ENCODE measurements at places on chromosomes 7 and 10.
A peak's percentile ranks its signal among the peaks of the same experiment; 100 is the strongest.

- DNase-seq = no peak
These were observed 179.3 kb downstream of the ABCA13 start for GRCh38 chr7:48350515-48350914.

- no peak for DNase-seq
These were observed 339.7 kb downstream of the THSD7A start for GRCh38 chr7:11492307-11492706.

GRCh38 chr10:97597778-97598177, 8.3 kb downstream of the C10orf62 start:
- DNase-seq = no peak

DNA sequence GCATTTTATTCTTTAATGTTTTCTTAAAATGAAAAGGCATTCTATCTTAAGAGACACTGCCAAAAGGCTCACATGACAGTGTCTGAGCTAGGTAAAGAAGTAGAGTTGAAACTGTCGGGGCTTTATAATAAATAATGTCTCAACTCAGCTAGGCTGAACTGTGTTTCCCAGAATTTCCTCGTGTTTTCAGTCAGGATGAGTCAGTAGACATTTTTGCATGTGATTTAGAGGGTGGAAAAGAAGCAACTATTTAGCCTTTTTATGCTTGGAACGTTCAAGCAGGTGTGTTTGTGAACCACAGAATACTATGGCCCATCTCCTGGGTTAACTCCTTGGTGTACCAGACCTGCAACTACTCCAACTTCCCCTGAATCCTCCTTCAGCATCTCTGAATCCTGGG, 23.4 kb upstream of the LIPA start:
- DNase-seq = no peak

GRCh38 chr7:157271315-157271990, 65.4 kb upstream of the DNAJB6 start:
- DNase-seq = peak; percentile 31

GRCh38 chr7:92647652-92648051, 57.5 kb upstream of the FAM133B start:
- DNase-seq = no peak

DNA sequence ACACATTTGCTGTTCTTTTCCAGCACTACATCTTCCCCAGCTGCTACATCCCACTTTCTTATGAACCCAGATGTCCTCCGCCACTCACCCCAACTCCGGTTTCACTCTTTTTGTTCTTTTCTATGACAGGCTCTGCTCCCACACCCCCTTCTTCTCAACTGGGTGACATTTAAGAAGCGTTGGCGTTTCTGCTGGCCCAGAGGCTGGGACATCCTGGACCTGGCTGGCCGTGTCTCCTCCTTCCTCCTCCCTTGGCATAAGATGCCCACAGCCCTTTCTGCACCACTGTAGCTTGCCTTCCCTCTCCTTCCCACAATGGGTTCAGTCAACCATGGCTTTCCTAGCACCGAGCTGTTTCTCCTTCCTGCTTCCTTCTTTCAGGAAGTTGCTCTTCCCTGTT, 9.4 kb upstream of the CALML5 start:
- DNase-seq = no peak

DNA sequence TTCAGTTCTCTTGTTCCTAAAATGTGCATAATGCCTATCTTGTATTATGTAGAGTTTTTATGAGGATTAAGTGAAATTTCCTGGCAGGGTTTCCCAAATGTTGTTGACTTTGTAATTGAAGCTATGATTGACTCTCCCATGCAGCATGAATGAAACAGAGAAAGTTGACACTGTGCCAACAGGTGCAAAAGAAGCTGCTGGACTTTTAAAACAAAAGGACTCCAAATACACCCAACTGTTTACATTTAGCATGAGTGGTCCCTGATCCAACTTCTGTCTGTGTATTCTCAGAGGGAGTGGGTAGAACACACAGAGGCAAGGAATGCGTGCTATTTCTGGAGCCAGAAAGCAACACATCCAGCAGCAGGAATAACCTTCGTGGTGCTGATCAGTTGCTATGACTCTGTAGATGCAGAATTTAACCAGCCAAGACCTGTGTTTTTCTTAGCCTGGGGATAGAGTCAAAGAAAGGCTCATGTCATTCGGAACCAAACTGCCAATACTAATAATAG, 14.4 kb upstream of the RBM20 start:
- DNase-seq = peak; percentile 89

DNA sequence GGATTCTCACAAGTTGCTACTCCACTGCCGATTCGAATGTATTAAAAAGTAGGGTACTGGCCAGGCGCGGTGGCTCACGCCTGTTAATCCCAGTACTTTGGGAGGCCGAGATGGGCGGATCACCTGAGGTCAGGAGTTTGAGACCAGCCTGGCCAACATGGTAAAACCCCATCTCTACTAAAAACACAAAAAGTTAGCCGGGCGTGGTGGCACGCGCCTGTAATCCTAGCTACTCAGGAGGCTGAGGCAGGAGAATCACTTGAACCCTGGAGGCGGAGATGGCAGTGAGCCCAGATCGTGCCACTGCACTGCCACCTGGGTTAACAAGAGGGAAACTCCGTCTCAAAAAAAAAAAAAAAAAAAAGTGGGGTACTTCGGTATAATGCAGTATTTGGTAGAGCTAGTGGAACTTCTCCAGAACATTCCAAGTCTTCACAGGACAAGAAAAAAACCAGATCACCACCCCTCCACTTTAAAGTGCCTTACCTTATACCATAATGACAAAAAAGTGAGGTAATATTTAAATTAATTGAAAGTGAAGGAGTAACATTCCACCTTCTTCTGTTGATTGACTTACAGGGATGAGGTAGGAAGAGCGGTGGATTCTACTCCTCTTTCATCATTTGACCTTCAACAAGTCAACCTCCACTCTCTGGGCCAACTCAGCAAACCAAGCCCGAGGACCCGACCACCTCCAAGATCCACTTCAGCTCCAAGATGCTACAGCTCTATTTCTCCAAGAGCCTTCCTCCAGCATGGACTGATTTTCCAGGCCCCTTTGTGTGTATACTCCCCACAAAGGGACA, 2.0 kb downstream of the BAZ1B start:
- peak; percentile 3 for DNase-seq

GRCh38 chr7:156004265-156005201, 192.3 kb upstream of the SHH start:
- no peak for DNase-seq

DNA sequence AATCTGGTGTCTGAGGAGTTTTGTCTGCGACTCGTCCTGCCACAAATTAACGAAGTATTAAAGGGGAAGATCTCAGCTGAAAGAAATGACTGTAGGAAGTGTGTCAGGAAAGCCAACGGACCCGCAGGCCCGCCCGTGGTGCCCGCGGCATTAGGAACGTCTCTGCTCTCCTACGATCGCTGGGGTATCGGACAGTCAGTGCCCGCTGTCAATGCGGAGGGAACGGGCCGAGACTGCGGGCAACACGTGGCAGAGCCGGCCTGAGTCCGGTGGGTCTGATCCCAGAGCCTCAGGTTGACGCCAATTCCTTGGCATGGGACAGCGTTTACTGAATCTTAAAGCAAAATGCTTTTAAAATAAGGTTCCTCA, 128.7 kb downstream of the KBTBD2 start:
- DNase-seq = no peak

DNA sequence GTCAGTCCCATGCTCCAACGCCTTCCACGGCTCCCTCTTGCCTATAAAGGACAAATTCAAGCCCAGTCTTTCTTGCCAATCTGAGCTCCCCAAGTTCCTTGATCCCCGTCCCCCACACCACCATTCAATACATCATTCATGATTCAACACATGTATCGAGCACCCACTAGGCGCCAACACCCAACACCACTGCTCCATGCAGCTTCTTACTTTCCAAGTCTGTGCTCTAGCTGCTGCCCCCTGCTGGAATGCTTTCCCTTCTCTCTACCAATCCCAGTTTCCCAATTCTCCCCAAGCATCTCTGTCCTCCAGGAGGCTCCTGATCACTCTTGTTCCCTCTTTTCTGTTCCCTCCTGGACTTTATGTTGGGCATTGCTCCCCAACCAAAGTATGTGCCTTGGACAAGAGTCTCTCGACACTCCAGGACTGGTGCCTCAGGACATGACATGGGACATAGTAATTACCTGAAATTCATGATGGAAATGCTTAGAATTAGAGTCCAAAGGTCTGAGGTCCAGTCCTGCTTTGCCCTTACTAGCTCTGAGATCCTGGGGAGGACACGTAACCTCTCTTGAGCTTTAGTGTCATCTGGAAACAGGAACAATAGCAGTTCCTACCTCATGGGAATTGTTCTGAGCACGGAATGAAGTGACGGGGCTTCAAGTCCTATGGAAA, 172.7 kb downstream of the NEURL1 start:
- DNase-seq = peak; percentile 31

GRCh38 chr7:36439624-36440023, 50.0 kb downstream of the ANLN start:
- no peak for DNase-seq

DNA sequence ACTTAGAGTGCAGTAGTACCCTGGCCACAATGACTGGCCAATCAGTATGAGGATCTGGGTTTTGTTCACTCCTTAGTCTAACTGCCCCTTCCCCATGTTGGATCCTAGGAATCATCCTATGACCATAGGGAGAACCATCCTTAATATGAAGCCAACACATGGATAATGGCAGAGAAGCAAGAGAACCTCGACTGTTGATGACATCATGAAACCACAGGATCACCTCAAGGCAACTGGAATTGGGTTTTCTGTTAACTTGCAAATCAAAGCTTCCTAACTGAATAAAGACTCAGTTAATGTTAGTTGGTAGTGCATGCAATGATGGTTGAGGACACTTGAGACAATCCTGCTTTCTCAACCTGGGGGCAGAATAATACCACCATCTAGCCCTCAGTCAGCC, 3.3 kb upstream of the PRXL2A start:
- no peak for DNase-seq

DNA sequence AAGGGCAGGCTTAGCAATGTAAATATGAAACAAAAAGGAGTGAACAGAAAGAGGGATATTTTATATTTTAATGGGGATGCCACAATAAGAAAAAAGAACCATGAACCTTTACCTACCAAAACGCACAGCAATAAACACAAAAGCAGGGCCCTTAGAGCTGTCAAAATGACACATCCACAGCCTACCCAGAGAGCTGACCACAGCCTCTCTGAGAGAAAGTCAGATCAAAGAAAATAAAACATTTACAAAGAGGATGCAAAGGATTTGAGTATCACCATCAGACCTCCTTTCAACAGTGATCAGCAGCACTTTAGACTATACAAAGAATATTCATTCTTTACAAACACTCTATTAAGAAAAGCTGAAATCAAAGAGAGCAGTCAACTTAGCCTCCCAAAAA, 52.9 kb downstream of the ERCC6 start:
- no peak for DNase-seq

- DNase-seq = no peak
These were observed 6.2 kb upstream of the GRID1 start for GRCh38 chr10:86372784-86373239.

DNA sequence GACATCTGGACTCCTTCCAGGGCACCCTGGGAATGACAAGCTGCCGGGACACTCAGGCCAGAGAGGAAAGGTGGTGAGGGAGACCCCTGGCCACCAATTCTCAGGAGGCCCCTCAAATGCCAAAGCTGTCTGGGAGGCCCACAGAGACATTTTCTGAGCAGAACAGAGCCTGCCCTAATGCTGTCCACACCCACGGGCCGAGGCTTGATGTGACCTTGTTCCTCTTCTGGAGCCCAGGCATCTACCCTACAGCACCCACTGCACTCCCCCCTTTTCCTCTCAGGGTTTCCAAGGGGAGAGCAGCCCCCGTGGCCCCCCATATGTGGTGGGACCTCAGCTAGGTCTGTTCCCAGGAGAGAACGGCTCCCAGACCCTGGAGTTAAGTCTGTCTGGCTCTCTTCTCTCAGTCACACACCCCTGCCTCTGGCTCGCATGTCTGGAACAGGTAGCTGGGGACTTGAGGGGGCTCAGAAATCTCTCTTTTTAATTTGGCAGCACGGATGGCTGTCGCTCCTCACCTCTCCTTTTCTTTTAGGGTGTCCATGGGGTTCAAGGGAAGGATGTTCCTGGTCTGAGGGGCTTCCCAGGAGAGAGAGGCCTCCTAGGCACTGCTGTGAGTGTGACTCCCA, 16.8 kb upstream of the VOPP1 start:
- DNase-seq = no peak

GRCh38 chr10:48568546-48568945, 36.3 kb downstream of the ARHGAP22 start:
- no peak for DNase-seq

- no peak for DNase-seq
These were observed 906.7 kb downstream of the DNAJB9 start for GRCh38 chr7:109476409-109476808.

DNA sequence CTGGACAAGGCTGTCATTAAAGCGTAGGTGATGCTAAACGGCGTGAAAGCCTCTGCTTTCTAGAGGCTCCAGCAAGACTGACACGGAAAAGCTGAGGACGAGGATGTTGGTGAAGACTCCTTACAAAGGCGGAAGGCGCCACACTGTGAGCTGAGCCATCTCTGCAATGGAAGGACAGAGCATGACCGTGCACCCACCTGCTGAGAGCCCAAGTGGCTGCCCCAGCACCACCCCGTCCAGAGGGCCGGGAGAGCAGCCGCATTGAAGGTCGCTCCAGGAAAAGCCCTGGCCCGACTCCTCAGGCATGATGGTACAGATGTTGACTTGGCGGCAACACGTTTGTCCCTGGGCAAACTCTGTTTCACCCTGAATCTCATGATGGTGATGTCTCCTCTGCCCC, 492.7 kb downstream of the DNAJB6 start:
- DNase-seq = no peak

- DNase-seq = no peak
These were observed 6.3 kb upstream of the OPN1SW start for GRCh38 chr7:128781851-128782250.

GRCh38 chr7:126570845-126571244, 681.9 kb downstream of the GRM8 start:
- no peak for DNase-seq

DNA sequence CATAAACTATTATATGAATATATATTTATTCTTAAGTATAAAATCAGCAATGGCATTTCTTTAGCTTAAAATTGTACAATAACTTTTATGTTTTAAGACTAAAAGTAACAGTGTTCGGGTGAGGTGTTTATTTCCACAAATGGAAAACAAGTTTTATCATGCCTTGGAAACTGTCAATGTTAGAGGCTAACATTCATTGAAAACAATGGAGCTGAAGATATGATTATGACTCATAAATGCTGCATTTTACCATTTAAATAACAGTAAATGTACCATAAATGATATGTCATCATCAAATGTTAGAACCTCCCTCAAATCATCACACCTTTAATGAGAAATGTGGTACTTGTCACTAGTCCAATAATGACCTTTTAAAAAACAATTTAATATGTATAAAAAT, 897.3 kb downstream of the PCDH15 start:
- no peak for DNase-seq

GRCh38 chr7:101590663-101591435, 38.2 kb downstream of the MYL10 start:
- DNase-seq = no peak

GRCh38 chr7:139092090-139092796, 17.3 kb downstream of the ZC3HAV1 start:
- DNase-seq = no peak

Data from IMR-90 (cell line).